ENCODE measurements at places on chromosomes 11 and 22.

DNA sequence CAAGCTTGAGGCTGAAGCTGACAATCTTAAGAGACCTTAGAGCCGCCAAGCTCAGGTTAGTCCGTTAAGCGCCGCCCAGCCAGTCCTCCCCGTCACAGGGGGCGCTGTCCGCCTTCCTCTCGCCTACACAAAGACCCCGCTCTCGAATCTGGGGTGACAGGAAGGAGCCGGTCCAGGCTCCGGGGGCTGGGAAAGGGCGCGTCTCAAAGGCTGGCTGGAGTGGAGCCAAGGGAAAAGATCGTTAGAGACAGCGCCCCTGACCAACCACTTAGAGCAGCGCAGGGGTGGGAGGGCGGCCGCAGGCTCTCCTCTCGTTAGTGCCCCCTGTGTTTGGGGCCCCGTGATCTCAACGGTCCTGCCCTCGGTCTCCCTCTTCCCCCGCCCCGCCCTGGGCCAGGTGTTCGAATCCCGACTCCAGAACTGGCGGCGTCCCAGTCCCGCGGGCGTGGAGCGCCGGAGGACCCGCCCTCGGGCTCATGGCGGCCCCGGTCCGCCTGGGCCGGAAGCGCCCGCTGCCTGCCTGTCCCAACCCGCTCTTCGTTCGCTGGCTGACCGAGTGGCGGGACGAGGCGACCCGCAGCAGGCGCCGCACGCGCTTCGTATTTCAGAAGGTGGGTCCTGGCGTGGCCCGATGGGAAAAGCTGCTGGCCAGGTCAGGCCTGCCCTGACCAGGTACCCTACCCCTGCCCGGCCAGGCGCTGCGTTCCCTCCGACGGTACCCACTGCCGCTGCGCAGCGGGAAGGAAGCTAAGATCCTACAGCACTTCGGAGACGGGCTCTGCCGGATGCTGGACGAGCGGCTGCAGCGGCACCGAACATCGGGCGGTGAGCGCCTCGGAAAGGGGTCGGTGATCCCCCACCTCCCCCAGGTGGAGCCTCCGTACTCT, at the start of gene MUS81:
Gene MUS81 (plus strand): TSS at position 156 of the 887 bp plus-strand sequence. CDS start 321 bp downstream, at position 477.
- peak; percentile 89 for DNase-seq

GRCh38 chr11:27600656-27601055, 94.1 kb upstream of the LIN7C start:
- DNase-seq: no peak

DNA sequence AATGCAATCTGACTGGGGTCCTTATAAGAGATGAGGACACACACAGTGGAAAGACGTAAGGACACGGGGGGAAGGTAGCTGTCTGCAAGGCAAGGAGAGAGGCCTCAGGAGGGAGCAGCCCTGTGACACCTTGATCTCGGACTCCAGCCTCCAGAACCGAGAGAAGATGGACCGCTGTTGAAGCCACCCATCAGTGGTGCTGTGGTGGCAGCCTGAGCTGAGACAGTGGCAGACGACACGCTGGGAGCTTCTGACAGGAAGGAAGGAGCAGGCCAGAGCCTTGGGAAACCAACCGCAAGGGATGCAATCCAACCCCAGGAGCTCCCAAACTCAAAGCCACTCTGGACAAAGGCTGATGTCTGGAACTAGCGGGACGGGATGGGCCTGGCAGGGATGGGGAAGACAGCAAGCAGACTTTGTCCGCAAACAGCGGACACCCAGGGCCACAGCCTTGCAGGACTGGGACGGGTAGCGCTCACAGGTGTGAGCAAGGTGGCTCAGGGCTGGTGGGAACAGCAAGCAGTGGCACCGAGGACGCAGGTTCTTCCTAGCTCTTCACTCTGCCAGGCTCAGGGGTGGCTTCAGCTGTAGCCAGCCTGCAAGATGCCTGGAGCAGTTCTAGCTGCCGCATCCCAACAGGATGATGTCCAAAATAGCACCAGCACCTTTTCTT, 10.9 kb downstream of the LTO1 start:
- DNase-seq: peak; percentile 8

DNA sequence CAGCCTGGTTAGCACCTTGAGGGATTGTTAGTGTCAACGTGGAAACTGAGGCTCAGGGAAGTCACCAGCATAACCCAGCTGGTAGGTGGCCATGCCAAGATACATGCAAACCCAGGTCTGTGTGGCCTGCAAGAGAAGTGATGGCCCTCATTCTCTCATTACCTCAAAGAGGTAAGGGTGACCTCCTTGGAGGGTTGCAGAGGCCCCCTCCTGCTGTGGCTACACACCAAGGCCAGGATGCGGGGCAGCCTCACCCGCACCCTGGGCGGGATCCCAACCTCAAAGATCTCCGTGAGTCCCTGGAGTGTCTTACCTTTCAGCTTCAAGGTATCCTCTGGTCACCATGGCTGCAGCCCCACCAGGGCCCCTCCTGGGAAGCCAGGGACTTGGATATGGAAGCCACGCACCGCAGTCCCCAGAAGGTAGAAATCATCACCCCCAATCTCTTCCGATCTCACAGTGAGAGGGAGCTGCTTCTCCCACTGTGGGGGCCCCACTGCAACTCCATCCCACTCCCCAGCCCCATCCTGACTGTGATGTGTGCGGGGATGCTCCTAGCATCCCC, 95.4 kb downstream of the MORC2 start:
- peak; percentile 10 for DNase-seq

DNA sequence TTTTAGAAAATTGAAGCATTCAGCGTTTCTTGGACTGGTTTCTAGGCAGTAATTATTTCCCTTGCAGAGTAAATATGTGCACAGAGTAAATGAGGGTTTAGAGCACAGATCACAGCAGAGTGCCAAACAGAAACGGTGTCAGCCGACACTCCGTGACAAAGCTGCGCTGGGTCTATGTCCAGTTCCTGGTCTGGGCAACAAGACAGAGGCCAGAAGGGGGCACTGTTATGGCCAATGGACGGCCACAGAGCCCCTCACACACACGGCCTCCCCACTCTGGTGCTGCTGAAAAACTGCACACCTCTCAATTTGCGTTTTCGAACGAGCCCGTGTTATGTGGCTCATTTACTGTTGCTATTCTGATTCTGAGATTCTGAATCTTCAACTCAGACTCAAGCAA, 180.7 kb downstream of the MPPED1 start:
- DNase-seq: no peak

- DNase-seq: no peak
Observed at GRCh38 chr11:107705027-107705426, 6.8 kb downstream of the SLN start.

DNA sequence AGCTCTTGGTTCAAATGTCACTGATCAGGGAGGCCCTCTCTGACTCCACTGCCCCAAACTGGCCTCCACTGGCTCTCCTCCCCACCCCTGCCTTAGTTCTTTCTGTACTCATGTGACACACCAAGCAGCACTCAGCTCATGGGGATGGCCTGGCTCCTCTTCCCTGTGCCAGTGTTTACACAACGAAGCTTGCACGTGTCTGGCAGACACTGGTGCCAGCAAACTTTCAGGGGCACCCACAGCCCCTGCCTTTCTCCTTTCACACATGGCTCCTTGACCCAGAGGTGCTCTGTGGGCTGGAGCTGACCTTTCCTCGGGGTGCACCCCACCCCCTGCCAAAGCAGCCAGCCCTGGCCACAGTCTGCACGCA, 37.6 kb upstream of the PARVG start:
- DNase-seq: no peak

GRCh38 chr11:48043111-48043990, 63.0 kb downstream of the PTPRJ start:
- no peak for DNase-seq

- no peak for DNase-seq
Observed at GRCh38 chr11:99343117-99343516, 322.4 kb downstream of the CNTN5 start.

DNA sequence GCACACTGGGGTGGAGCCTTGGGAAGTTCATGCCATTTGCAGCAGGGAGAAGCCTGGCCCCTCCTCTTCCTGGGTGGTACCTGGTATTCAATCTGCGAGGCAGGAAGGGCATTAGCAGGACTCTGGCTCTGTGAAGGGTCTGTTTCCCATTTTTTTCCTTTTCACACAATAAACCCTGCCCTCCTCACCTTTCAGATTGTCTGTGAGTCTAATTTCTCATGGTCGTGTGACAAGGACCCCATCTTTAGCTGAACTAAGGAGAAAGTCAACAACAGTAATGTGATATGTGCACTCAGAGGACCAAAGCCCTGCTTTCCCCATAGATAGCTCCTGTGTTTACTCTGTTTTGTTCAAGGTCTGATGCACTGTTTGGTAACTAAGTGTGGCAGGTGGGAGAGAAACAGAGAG, 26.6 kb upstream of the CASP4 start:
- no peak for DNase-seq

GRCh38 chr11:61104963-61105362, 2.7 kb downstream of the CD5 start:
- no peak for DNase-seq

DNA sequence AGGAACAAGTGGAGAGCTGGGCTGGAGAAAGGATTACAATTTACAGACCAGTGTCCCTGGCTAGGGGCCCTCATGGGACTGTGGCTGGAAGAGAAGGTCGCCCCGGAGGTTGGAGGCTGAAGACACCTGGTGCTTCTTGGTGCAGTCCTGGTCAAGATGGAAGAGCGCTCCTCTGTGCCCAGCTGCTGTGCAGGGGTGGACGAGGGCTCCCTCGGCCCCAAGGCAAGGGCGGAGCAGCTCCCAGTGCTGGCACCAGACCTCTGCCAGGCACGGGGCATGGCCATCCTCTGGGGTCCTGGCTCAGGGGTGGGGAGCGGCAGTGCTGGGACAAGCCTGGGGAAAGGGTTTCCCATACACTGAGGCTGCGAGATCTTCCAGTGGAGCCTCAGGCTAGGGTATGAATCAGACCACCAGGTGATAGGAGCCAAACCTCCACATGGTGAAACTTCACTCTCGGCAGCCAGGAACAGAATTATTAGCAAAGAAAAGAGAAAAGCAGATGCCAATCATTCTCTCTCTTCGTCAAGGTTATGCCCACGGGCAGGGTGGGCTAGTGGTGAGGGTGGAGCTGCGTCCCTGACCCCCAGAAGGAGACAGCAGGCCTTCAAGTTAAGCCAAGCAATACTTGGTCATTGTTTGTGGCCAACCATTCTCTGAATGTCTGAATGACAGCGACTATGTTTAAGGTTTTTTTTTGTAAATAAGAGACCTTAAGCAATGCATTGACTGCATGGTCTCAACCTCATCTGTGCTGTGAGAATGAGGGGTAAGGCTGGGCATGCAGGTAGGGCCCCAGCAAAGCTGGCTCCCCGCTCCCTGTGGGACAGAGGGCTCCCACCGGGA, 32.1 kb downstream of the PPM1F start:
- DNase-seq: peak; percentile 20

GRCh38 chr11:65661599-65662246, 993 bp downstream of the RELA start:
- DNase-seq: peak; percentile 8

DNA sequence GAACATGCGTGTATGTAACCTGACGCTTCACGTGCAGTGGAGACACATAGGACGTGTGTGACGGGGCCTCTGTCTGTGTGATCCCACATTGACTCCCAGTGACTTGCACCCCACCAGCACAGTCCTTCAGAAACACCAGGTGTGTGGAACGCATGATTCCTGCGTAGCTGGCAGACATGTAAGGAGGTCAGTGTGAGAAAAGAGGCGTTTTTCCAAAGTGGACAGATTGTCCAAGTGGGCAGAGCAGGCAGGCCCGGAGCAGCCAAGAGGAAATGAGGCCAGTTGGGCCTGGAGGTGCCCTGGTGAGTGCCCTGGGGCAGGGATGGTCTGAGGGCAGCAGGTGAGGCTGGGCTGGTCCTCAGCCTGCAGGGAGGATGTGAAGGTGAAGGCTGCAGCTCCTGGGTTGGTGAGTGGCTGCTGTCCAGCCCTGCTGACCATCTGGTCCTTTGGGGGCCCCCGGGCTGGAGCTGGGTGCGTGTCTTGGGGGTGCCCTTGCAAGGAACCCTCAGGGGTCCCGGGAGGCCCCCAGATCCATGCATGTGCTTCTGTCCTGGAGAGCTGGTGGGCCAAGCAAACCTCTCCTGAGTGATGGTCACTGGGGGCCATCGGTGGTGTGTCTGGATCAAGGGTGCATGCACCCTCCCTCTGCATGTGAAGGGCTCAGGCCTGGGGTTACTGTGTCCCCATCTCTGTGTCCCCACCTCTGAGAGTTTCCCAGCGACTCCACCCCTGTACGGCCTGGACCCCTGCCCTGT, 26.6 kb downstream of the SHANK3 start:
- DNase-seq: no peak

- DNase-seq: peak; percentile 92
Observed at GRCh38 chr11:106076919-106077608, at the start of gene KBTBD3. Gene KBTBD3, minus strand, starts transcription at chr11:106077347. Its CDS starts 18,250 bp downstream, at chr11:106059097.

- DNase-seq: no peak
Observed at GRCh38 chr11:6203327-6203726, 2.0 kb upstream of the C11orf42 start.

- peak; percentile 88 for DNase-seq
Observed at GRCh38 chr11:72781313-72782080, 12.3 kb downstream of the STARD10 start.

DNA sequence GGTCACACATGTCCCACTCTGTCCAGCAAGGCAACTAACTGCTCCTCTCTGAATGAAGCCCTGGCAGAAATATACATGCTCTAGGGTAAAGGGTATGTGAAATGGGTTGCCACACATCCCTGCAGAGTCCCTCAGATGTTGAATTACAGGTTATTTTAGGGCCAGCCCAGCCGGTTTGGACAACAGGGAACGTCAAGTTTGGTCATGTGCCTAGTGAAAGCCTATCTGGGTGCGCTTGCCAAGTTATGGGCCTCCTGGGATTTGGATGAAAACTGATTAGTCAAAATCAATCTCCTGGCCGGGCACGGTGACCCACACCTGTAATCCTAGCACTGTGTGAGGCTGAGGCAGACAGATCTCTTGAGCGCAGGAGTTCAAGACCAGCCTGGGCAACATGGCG, 10.4 kb downstream of the AP1B1 start:
- DNase-seq: no peak

GRCh38 chr22:32333141-32333768, 24.4 kb upstream of the RFPL3 start:
- DNase-seq: no peak

- DNase-seq: no peak
Observed at GRCh38 chr11:84686716-84687115, 940.4 kb downstream of the DLG2 start.

GRCh38 chr11:2535673-2536439, 91.0 kb downstream of the KCNQ1 start:
- DNase-seq: no peak

GRCh38 chr11:133977067-133977677, 20.4 kb upstream of the IGSF9B start:
- no peak for DNase-seq

- no peak for DNase-seq
Observed at GRCh38 chr11:69511358-69512055, 30.0 kb downstream of the LINC01488 start.

- no peak for DNase-seq
Observed at GRCh38 chr11:72871119-72871518, 56.9 kb downstream of the ATG16L2 start.

GRCh38 chr11:72767203-72768062, 15.2 kb upstream of the ARAP1 start:
- DNase-seq: no peak

- no peak for DNase-seq
Observed at GRCh38 chr11:34155057-34155756, 49.8 kb downstream of the NAT10 start.

DNA sequence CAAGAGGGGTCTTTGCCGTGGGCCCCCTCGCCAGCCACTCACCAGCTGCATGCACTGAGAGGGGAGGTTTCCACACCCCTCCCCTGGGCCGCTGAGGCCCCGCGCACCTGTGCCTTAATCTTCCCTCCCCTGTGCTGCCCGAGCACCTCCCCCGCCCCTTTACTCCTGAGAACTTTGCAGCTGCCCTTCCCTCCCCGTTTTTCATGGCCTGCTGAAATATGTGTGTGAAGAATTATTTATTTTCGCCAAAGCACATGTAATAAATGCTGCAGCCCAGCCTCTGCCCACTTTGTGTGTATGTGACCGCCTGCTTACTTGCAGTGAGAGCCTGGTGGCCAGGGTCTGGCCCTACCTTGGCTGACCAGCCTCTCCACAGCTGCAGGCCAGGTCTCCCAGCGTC, 2.8 kb upstream of the CRACR2B start:
- no peak for DNase-seq

Data from D341Med (cell line).